ENCODE measurements at places on chromosomes 2 and 18. TPM values are rescaled to one million over a fixed set of nuclear protein-coding genes. Genes with fewer than 3 reads are reported as not detected.

DNA sequence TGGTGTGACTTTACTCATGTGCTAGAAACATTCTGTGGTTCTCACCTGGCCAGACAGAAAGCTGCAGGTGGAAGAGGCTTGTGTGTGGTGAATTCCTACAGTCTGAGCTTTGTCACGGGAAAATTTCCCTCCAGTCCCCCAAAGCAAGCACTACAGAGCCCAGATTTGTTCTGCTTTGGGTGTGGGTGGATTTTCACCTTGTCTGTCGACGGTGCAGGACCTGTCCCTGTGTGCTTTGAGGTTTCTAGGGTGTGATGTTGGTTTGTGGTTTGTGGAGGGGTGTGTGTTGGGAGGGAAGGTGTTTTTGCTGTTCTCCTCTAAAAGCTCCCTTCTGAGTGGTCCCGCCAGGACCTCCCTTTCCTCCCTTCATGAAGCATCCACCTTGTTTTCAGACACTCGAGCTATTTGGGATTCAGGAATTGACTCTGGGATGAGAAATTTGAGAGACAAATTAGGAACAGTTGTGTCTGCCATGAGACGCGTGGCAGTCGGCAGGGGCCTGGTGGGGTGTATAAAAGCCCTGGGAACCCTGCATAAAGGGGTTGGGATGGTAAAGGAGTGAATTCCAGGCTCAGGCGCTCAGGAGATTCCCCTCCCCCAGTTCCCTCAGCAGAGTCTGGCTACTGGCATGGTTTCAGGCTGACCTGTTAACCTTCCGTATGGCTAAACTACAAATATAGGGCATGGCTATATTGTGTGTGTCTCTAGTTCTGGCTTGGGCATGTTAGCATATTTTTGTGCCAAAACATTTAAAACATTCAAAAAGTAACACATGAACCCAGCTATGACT is 65.5 kb downstream of the DGKD start:
- H3K4me3 ChIP-seq, result no peak overlapping the region
- H3K27ac ChIP-seq, result no peak overlapping the region
- H3K36me3 ChIP-seq, result no peaks in the 10 kb centered on the region
- DNase-seq, result no peak

DNA sequence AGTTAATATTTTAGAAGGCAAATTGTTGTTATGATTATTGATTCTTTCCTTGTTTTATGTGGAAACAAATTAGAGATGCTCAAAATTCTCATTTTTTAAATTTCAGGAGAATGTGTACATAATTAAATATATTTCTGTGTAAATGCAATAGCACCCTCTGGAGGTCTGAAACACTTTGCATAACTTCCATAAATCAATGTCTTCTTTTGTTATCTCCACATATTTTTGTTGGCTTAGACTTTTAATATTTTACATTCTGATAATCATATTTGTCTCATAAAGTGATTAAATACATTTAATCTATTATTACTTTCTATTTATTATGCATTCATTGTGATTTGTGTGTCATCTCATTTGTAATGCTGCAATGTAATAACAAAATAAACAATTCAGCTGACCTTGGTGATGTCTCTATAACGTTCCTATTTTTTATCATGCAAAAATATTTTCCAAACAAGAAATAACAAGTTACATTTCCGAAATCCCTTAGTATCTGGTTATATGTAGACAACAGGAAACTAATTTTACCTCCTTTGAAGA is 201.8 kb upstream of the GALNT5 start:
- DNase-seq, result peak; percentile 50
- H3K4me1 ChIP-seq, result peaks cover 30% of the 10 kb centered on the region
- H3K4me3 ChIP-seq, result no peak overlapping the region

- no peak for DNase-seq
- no peak overlapping the region for H3K4me3 ChIP-seq
- no peaks in the 10 kb centered on the region for H3K36me3 ChIP-seq
- no peak overlapping the region for H3K27ac ChIP-seq
- H3K27me3 ChIP-seq, result no peaks in the 10 kb centered on the region
- H3K4me1 ChIP-seq, result no peaks in the 10 kb centered on the region
Measured at GRCh38 chr2:12928775-12929401, 212.2 kb downstream of the TRIB2 start.

- no peak for DNase-seq
- H3K4me3 ChIP-seq, result no peak overlapping the region
- no peaks in the 10 kb centered on the region for H3K4me1 ChIP-seq
- no peak overlapping the region for H3K27ac ChIP-seq
- no peaks in the 10 kb centered on the region for H3K36me3 ChIP-seq
- H3K27me3 ChIP-seq, result no peaks in the 10 kb centered on the region
Measured at GRCh38 chr2:43842866-43843226, 4.1 kb downstream of the ABCG8 start.

- DNase-seq, result no peak
- H3K36me3 ChIP-seq, result no peaks in the 10 kb centered on the region
- no peak overlapping the region for H3K27ac ChIP-seq
Measured at GRCh38 chr2:201833781-201834180, 27.4 kb downstream of the CDK15 start.

Gene CCNT2
- total RNA-seq, result 29.7 TPM

Gene RAB6C
- total RNA-seq, result not detected
